ENCODE measurements at places on chromosomes 7 and 10.

GRCh38 chr10:125340903-125341302, 180.5 kb upstream of the CTBP2 start:
- no peak for DNase-seq

- no peak for DNase-seq
Observed at GRCh38 chr7:125033506-125033905, 103.9 kb upstream of the POT1 start.

GRCh38 chr7:41113719-41114118, 589.2 kb downstream of the INHBA start:
- DNase-seq, result no peak

DNA sequence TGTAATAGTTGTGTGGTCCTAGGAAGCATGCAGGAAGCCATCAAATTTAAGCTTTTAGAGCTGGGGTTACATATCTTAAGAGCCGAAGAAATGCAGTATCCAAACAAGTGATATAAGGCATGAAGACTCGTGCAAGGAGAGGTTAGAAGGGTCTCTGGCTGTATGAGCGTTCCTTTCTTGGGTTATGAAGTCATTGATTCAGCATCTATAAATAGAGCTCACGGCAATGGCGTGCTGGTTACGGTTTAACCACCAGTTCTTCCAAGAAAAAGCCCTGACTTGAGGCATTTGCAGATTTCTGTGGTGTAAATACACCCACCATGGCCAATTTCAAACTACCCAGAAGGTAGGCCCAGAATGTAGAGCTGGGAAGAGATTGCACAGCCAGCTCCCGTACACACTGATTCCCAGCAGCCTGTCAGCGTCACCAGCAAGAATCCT, 72.0 kb upstream of the KAT6B start:
- DNase-seq, result no peak

- DNase-seq, result no peak
Observed at GRCh38 chr7:82723411-82723810, 279.8 kb upstream of the CACNA2D1 start.

DNA sequence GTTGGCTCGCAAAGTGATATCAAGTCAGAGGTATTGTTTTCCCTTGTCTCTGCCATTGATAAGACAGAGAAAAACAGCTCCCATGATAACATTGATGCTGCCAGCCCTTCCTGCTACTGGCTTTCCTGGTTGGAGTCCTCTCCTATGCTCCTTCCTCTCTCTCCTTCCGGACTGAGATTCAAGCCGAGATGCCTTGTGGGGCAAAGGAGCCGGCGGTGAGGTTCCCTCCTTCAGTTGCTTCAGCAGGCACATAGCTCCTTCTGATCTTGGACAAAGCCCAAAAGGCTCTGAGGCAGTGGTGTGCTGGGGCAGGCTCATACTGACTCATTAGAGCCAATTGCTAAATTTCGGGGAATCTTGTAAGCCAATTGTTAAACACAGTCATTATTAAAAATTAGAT, 8.8 kb upstream of the ZCCHC24 start:
- no peak for DNase-seq

DNA sequence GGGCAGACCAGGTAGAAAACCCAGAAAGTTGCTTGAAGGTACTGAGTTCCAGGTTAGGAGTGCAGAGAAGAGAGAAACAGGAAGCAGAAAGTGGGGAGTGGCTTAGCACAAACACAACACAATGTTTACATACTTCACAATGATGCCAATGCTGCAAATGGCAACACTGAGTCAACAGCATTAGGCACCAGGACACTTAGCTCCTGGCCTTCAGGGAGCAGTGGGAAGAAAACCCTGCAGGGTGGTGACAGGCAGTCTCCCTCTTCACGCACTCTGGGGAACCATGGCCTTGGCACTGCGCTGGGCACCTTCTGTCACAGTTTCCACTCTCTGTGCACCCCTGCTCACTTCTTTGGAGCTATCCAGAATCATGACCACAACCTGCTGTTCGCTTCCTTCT, 7.3 kb downstream of the ICA1 start:
- DNase-seq, result no peak

GRCh38 chr7:36462551-36463137, 73.0 kb downstream of the ANLN start:
- DNase-seq, result no peak

DNA sequence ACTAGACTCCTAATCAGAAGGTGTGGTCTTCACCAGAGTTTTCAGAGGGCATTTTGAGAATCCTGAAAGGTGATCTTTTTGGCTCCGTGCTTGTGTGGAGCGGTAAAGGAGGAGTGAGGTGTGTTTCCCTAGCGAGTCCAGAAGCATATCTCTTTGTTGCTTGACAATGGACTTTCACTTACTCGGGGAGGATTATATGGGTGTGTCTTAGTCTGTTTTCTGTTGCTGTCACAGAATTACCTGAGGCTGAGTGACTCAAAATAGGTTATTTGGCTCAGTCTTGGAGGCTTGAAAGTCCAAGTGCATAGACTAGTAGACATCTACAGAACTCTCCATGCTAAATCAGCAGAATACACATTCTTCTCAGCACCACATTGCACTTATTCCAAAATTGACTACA, 57.9 kb downstream of the AKR1C4 start:
- no peak for DNase-seq

GRCh38 chr7:131302876-131303707, 24.6 kb upstream of the MKLN1 start:
- no peak for DNase-seq

GRCh38 chr7:134141868-134142264, 14.7 kb downstream of the LRGUK start:
- DNase-seq, result no peak

DNA sequence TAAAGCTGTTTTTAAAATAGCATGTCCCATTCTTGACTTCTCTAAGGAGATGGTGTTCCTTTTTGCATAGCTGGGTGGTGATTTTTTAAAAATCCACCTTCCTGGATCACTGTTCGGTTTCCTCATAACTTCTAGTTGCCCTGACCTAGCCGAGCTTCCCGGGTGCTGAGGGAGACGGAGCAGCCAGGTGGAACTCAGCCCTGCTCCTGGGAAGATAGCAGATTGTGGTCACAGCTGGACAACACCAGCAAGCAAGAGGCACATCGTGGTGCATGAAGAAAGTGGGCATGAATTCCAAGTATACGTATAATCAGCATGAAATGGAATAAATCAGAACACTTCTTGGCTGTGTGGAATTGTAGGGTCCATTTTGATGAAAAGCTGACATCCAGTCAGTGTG, 73.5 kb upstream of the RSU1 start:
- DNase-seq, result no peak

DNA sequence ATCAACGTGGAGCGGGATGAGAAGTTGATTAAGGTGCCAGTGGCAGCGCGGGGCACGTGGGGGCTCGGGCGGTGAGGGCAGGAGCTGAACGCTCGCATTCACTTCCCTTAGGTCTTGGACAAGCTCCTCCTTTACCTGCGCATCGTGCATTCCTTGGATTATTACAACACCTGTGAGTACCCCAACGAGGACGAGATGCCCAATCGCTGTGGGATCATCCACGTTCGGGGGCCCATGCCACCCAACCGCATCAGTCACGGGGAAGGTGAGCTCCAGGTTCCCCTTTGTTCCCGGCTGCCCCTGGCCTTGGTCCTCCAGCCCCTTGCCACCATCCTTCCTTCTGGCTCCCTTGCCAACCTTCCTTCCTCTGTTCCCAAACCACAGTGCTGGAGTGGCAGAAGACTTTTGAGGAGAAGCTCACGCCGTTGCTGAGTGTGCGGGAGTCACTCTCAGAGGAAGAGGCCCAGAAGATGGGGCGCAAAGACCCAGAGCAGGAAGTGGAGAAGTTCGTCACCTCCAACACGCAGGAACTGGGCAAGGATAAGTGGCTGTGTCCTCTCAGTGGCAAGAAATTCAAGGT, 2.5 kb downstream of the UFSP1 start:
- no peak for DNase-seq
